ENCODE measurements at places on chromosomes 11 and 22.

GRCh38 chr11:35927682-35928081 lies 16.2 kb upstream of the LDLRAD3 start:
- DNase-seq: no peak

GRCh38 chr11:70324376-70325115 lies 54.1 kb downstream of the PPFIA1 start:
- no peak for DNase-seq

- DNase-seq: no peak
These were observed 32.2 kb downstream of the PARVA start for GRCh38 chr11:12409621-12410005.

GRCh38 chr11:85749287-85749834 lies 61.6 kb downstream of the SYTL2 start:
- DNase-seq: no peak

DNA sequence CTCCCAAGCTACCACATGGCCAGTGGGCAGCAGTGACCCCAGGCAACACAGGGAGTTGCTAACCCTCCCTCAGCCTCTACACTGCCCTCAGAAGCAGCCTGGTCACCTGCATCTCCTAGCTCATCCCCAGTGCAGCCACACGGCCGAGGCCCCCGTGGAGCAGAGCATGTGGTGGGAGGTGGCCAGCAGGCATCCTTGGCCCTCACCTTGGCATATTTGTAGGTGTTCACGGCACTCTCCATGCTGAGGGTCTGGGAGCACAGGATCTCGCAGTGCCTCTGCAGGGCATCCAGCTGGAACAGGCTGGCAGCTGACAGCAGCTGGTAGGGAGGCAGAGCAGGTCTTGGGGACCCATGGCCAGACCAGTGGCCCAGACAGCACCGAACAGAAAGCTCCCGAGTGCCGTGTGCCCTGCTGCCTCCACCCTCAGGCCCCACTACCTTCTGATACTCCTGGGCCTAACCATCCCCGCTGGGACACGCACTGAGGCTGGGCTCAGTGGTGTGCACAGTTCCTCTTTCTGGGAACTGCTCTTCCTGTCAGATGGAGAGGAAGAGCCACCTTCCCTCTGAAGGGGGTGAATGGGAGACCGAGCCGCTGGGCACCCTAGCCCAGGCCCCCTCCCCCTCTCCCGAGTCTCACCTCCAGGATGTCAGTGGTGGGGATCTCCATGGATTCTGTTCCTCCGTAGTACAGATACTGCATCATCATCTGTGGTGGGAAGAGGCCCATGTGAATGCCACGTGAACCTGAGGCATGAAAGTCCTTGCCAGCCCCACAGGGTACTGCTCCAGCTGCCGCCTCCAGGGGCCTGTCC lies 48.8 kb downstream of the NAT10 start:
- no peak for DNase-seq

GRCh38 chr11:105092256-105093239 lies 47.0 kb downstream of the CARD18 start:
- DNase-seq: no peak

DNA sequence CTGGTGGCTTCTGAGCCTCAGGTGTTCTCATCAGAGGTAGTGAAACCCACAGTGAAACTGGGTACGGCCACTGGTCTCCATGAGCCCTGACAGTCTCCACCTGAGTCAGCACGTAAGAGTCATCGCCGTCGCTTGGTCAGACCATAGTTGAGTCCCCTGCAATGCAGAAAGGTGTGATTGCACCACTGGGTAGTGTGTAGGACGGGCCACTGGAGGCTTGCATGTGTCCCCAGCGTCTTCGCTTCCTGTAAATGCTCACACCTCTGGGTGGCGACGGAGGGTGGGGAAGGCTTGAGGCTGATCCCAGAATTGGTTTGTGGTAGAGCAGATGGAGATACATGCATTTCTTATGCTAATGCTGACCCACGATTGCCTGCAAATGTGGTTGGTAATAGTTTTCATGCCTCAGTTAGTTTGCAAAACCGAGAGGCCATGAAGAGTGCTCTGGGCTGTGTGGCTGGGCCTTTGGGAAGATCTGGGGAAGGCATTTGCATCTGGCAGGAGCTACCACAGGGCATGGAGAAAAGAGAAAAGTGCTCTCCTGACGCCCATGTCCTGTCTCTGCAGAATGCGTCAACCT lies 26.5 kb downstream of the CTTN start:
- no peak for DNase-seq

GRCh38 chr11:68146010-68146540 lies 24.9 kb upstream of the CHKA start:
- peak; percentile 54 for DNase-seq

DNA sequence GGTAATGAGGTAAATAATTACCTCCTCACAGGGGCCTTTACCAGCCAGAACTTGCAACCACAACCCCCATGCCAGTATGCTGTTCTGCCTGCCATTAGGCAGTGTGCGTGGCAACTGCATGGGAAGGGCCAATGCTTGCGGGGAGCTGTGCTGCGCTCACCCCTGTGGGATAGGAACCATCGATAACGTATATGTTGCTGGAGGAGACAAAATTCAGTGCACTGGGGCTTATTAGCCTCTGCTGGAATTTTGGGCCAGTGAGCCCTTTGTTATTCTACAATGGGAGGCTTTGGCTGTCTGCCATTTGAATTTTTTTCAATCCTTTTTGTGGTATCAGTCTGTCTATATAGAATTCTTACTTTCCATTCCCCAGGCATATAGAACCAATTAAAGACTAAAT lies 47.3 kb downstream of the PPP2R1B start:
- DNase-seq: no peak

GRCh38 chr11:77669848-77670511 lies 32.4 kb upstream of the CLNS1A start:
- no peak for DNase-seq

GRCh38 chr11:64642871-64643255 lies 51.8 kb downstream of the SLC22A12 start:
- no peak for DNase-seq

DNA sequence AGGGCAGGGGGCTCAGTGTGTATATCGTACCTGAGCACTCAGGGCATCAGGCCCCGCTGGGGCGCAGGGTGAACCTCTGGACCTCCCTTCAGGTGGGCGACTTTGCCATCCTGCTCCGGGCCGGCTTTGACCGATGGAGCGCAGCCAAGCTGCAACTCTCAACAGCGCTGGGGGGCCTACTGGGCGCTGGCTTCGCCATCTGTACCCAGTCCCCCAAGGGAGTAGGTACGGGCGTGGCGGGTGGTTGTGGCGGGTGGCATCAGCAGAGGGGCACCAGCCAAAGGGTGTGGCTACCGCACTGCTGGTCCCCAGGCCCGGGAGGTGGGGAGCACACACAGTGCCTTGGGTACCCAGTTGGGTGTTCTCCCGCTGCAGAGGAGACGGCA lies 6.3 kb downstream of the SLC39A13 start:
- DNase-seq: no peak

DNA sequence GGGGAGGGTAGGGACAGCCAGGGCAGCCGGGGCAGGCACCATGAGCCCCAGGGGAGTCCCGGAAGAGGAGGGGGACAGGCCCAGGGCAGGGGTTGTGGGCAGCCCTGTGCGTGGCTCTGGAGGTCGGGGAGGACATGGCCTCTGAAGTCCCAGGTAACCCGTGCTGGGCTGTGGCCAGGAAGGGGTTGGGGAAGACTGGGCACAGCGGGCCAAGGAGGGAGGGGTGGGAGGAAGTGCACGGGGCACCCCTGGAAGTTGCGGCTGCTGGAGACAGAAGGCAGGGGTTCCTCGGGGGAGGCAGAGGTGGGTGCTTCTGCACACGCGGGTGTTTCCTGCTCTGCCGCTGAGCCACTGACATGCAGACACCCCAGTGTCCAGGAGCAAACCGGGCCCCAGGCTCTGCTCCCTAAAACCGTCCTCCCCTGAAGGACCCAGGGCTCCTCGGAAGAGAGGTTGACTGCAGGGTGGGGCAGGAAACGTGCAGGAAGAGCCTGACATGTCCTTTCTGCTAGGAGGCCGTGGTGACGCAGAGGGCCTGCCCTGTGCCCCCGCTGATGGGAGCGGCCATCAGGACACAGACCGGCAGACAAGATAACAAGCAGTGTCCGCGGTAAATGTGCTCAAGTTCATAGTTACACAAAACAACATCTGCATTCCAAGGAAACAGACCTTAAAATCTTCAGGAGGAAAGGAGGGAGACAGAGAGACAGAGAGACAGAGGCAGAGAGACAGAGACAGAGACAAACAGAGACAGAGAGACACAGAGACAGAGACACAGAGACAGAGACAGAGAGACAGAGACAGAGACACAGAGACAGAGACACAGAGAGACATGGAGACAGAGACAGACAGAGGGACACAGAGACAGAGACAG lies 5.7 kb downstream of the TNNI2 start:
- DNase-seq: peak; percentile 94

GRCh38 chr11:59770869-59771268 lies 15.7 kb downstream of the STX3 start:
- DNase-seq: no peak

DNA sequence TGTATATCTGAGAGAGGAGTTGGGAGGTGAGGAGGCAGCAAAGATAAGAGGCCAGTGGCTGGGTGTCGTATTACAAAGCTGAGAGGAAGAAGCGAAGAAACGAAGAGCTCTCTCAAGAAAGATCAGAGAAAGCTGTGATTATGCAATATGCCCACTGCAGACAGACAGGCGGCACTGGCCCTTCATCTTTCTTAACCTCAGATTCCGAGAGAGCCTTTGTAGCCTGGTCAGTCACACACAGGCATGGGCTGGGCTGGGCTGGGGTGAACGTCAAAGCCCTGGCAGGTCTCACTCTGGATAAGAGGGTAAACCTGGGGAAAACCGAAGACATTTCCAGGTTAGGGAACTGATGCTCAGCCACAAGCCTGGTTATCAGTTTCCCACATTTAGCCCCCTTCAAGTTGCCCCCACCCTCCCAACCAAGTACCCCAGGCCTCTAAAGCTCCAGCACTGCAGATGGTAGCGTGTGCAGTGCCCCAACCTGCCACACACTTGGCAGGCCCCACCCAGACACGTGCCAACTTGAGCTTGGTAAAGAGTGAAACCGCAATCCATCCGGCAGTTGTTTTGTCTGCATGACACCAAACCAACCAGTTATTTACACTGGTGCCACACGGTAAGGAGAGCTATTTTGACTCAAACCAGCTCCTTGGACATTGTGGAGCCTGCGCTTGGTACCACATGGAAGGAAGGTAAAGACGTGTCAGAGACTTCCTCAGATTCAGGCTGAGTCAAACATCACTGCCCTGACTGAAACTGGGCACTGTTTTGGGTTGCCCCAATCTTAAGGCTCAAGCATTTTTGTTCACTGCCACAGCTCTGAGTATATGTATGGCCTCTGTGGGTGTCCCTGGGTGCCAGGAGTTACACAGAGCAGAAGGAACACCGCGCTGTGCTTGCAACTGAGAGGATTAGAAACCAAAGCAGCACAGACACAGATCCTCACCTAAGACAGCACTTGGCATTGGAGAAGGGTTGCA lies 135.9 kb downstream of the FDX1 start:
- DNase-seq: no peak

DNA sequence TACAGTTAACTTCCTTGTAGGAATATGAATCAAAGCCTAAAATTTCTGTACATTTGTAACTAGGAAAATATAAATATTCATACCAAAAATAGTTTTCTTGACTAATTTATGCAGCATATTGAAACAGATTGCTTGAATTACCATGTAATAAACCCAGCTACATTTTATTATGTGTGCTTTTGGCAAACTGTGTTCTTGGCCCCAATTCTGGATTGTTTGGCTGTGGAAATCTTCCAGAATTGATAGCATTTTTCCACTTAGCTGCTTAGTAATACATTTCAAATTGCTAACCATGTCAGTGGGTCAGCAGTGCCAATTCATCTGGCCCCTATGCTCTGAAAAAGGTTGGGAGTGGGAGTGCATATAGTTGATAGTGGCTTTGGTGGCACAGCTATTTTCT lies 32.3 kb downstream of the PDHX start:
- DNase-seq: no peak
